ENCODE measurements at places on chromosomes 12 and 14.

DNA sequence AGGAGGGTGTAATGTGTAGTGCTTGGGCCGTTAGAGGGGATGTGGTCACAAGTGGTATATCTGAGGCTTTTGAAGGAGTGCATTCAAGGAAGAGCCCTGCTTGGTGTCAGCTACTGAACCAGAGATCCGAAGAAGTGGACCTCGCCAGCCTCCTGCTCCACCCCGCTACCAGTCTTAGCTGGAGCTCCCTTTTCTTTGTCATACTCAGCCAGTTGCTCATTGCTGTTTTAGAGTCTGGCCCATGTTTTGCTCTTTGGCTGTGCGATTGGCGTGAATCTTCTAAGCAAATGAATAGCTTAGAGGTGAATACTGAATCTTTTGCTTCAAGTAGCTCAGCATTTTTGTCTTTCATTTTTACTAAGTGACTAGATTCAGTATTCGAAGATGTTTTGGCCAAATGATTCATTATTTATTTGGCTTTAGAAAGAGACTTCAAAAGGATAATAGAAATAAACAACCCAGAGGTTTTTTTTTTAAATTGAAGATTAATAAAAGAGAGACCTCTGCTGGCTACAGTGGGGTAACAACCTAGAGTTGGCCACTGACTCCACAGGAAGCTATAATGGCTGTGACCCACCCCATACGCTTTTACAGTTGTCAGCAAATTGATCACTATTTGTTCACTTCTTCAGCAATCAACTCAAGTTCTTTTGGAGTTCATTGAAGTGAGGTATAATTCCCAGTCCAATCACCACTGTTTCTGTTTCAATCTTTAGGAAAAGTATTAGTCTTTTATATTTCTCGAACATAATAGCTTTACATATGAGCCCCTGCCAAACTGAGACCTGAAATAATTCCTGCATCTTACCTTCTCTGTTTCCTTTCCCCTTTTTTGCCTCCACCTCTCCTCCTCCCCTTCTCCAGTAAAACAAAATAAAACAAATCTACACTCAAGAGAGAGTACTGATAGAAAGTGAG lies 19.9 kb downstream of the CDKN1B start:
- peak; percentile 35 for DNase-seq

DNA sequence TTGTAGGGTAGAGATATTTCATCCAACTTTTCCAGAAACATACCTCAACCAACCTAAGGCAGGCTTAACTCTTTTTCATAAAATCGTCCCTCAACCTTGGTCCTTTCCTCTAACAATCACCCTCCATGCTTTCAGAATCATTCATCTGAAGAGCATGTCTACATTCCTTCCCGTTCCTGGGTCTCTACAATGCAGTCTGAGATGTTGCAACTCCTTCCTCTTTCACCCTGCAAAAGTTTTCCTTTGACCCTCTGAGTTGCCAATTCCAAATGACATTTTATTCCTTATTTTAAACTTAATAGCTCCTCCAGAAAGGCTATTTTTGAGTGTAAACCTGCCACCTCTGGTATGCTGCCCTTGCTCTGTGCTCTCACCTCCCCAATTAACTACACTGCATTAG lies 16.7 kb downstream of the SLC7A7 start:
- DNase-seq = no peak

GRCh38 chr14:61662437-61663311 lies 32.6 kb upstream of the HIF1A start:
- DNase-seq = peak; percentile 48

GRCh38 chr12:60194678-60195077 lies 598.8 kb downstream of the SLC16A7 start:
- no peak for DNase-seq

GRCh38 chr12:78192979-78193378 lies 362.3 kb downstream of the NAV3 start:
- no peak for DNase-seq

All from activated CD4-positive, alpha-beta T cell treated with anti-CD3 and anti-CD28 coated beads for 4 hours (primary cell).